Activated CD4-positive, alpha-beta T cell treated with anti-CD3 and anti-CD28 coated beads for 24 hours (primary cell): ENCODE measurements at places on chromosomes 1 and 21.

- DNase-seq: no peak
These were observed 50.1 kb downstream of the PRDM16 start for GRCh38 chr1:3119061-3119460.

- no peak for DNase-seq
These were observed 120.7 kb downstream of the CRB1 start for GRCh38 chr1:197388801-197389200.

GRCh38 chr1:227315629-227316346 lies 2.5 kb downstream of the CDC42BPA start:
- DNase-seq: no peak

DNA sequence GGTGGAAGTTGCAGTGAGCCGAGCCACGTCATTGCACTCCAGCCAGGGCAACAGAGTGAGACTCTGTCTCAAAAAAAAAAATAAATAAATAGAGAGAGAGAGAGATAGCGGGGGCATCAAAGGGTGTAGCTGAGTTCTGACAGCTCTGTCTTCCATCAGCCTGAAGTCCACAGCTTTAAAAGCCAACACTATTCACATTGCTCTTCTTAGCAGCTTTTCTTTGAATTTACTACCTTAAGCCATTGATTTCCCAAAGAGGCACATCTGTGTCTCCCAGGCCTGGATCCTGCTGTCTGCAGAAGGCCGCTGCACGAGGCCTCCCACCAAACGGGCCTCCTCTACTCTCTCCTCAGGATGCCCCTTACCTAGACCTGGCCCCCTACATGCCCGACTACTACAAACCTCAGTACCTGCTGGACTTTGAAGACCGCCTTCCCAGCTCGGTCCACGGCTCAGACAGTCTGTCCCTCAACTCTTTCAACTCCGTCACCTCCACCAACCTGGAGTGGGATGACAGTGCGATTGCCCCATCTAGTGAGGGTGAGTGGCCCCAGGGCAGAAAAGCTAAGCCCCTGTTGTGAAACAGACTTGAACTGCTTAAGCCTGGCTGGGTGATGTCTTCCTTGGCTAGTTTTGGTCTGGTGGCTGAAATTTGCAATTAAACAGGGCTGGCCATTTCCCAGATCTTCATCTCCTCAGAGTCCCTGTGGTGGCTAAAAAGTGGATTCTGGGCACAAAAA lies 16.5 kb upstream of the SLC25A34 start:
- DNase-seq: no peak

DNA sequence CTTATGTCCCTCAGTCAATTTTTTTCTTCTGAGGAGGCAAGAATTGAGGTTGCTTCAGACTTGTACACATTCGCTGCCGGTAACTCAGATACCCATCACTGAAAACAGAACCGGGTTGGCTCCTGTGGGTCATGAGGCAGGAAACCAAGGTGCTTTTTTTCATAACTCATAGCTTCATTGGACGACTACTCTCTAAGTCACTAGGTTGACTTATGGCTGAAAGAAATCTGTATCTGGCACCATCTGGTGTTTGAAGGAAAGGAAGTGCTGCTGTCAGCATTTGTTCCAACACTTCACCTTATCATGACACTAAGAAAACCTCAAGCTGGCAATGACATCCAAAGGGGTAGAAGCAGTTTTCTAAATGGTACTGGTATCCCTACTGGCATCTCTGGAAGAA lies 82.3 kb downstream of the TBX19 start:
- no peak for DNase-seq
